ENCODE measurements at places on chromosomes 2 and 18.

- no peak for DNase-seq
Measured at GRCh38 chr18:79784965-79785770, 12.6 kb upstream of the KCNG2 start.

DNA sequence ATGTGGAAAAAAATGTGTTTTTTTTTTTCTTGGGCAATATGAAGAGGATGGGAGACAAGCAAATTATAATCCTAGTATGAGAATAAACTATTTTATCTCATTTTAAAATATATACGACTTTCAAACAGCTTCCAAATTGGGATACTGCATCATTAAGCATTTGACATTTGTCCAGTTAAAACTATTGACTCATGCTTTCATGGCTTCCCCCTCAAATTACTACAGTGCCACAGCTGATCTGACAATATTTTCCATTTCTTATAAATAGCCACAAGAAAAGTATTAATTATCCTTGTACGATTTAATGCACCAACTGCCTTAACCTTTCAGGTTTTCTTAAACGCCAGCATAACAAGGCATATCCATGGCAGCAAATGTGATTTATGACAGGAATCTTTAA lies 1134.8 kb upstream of the ZEB2 start:
- DNase-seq = no peak

GRCh38 chr2:146994246-146994645 lies 850.6 kb upstream of the ACVR2A start:
- DNase-seq = no peak

GRCh38 chr2:175277772-175278171 lies 96.3 kb upstream of the ATP5MC3 start:
- no peak for DNase-seq

- DNase-seq = no peak
Measured at GRCh38 chr2:32222966-32223365, 41.7 kb downstream of the NLRC4 start.

DNA sequence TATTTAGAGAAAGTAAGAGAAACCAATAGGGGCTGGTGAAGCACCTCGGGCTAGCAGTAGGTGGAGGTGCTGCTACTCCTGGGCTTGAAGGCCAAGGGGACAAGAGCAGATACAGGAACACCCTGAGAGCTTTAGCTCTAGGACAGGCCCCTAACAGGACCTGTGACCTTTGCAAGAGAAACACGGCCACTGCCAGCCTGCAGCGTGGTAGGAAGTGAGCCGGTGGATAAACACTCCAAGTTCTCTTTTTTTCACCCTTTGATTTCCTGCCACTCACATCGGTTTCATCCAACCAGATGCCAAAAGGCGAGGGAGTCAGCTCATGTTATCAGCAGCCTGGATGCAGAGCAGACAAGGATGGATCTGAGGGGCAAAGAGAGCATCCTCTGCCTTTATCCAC lies 66.8 kb upstream of the SPRED2 start:
- DNase-seq = no peak

GRCh38 chr2:177682836-177683660 lies 290.5 kb downstream of the AGPS start:
- DNase-seq = no peak

DNA sequence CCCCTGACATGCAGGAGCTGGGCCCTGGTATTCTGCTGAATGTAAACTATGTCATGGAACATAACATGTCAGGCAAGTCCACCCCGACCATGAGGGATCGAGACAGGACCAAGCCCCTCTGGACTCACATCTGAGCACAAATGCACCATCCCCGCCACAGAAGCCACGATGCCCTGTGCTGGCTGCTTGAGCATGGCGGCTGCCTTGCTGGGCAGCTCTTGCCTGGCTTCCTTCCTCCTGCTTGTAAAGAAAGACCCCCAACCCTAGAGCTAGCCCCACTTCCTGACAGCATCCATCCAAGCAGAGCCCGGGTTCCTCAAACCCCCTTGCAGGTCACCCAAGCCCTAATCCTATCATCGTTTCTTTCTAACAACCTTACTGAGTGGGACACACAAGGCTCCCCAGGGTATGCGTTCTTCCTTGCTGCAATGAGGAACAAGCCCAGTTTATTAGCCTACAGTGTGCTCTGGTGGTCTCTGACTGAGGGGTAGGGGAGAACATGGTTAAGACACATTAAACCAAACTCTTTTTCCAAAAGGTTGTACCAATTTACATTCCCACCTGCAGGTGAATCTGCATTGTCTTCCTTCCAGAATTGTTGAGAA lies 26.6 kb downstream of the PTPN18 start:
- no peak for DNase-seq

DNA sequence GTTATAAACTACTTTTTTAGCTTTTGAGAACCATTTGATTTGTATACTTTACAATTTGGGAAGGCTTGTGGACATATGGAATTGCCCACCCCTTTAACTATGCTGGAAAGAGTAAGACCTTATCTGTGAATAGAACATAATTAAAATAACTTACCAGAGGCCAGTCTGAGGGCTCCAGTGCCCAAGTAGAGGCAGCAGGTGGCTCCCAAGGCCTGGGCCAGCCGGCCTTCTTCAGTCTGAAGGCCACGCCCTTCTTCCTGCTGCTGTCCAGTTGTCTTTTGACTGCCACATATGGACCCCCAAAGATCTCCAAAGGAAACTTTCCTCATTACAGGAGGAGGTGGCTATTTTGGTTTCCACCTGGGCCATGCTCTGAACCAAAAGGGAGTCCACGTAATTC lies 12.0 kb upstream of the IL18RAP start:
- no peak for DNase-seq

GRCh38 chr18:22551536-22552151 lies 133.9 kb upstream of the CTAGE1 start:
- peak; percentile 21 for DNase-seq
